CD14-positive monocyte (primary cell): ENCODE measurements at places on chromosomes 5 and 9. TPM values are rescaled to one million over a fixed set of nuclear protein-coding genes. Genes with fewer than 3 reads are reported as not detected.

Gene IL4
- not detected for polyA plus RNA-seq

Gene ZDHHC21
- 0.34 TPM for polyA plus RNA-seq

Gene PCA3
- 0.04 TPM in 1 of 2 replicates, not detected in the other for polyA plus RNA-seq

Gene TNC
- not detected in 2 replicates for polyA plus RNA-seq

Gene ZNF782
- 1.1 TPM for polyA plus RNA-seq

Gene SNX2
- 264 TPM for polyA plus RNA-seq

Gene KCNV2
- not detected for polyA plus RNA-seq

Gene TIMD4
- polyA plus RNA-seq = 0.14 TPM

Gene GAS1
- polyA plus RNA-seq = 0.20 TPM

Gene TBC1D13
- 16.0 and 16.8 TPM in 2 replicates for polyA plus RNA-seq

Gene HDHD3
- 11.6 and 12.0 TPM in 2 replicates for polyA plus RNA-seq

Gene PCDHGC3
- not detected in 2 replicates for polyA plus RNA-seq

Gene COL5A1
- 0.01 TPM in 2 replicates for polyA plus RNA-seq

Gene HMMR
- polyA plus RNA-seq = 0.29 TPM

Gene EQTN
- polyA plus RNA-seq = not detected

Gene NUTM2F
- polyA plus RNA-seq = not detected

Gene PCDHB3
- not detected in 2 replicates for polyA plus RNA-seq

Gene F2RL1
- 11.4 TPM for polyA plus RNA-seq

Gene MARCOL
- polyA plus RNA-seq = not detected in 2 replicates

Gene ENTREP1
- polyA plus RNA-seq = not detected

Gene NUDCD2
- 22.0 TPM for polyA plus RNA-seq

Gene PIP5KL1
- polyA plus RNA-seq = 0.39 and 0.41 TPM in 2 replicates

Gene C9
- not detected for polyA plus RNA-seq

Gene PTPRD
- polyA plus RNA-seq = not detected

Gene GZMA
- polyA plus RNA-seq = 0.34 TPM in 1 of 2 replicates, not detected in the other

Gene SLC22A4
- polyA plus RNA-seq = 7.2 TPM in 2 replicates

Gene C9orf153
- polyA plus RNA-seq = not detected

Gene RAB3C
- polyA plus RNA-seq = not detected

Gene TMOD1
- polyA plus RNA-seq = 0.59 TPM

Gene FBP2
- not detected for polyA plus RNA-seq

Gene PPP6C
- polyA plus RNA-seq = 8.7 and 20.0 TPM in 2 replicates

Gene GRIA1
- polyA plus RNA-seq = not detected

Gene SLC25A25
- 29.0 and 43.3 TPM in 2 replicates for polyA plus RNA-seq

Gene EDIL3
- not detected for polyA plus RNA-seq

Gene GPR151
- polyA plus RNA-seq = not detected

Gene SLC36A3
- not detected for polyA plus RNA-seq

Gene OR13C8
- not detected in 2 replicates for polyA plus RNA-seq

Gene MEGF10
- polyA plus RNA-seq = not detected in 2 replicates

Gene CD14
- polyA plus RNA-seq = 1,687 and 2,511 TPM in 2 replicates

Gene SEC61B
- 421 TPM for polyA plus RNA-seq

Gene PCDHGB7
- polyA plus RNA-seq = 0.03 and 0.04 TPM in 2 replicates

Gene PAPPA
- not detected for polyA plus RNA-seq

Gene PTGER4
- 64.3 TPM for polyA plus RNA-seq

Gene TMC1
- polyA plus RNA-seq = 0.16 TPM in 1 of 2 replicates, not detected in the other

Gene AJM1
- polyA plus RNA-seq = 0.10 TPM

Gene PCDHAC2
- polyA plus RNA-seq = not detected

Gene WNK2
- polyA plus RNA-seq = not detected

Gene PCDHGC5
- polyA plus RNA-seq = 0.03 TPM in 1 of 2 replicates, not detected in the other

Gene ROPN1L
- polyA plus RNA-seq = 1.1 and 1.5 TPM in 2 replicates

Gene OLFML2A
- polyA plus RNA-seq = not detected

Gene P4HA2
- polyA plus RNA-seq = 0.45 TPM

Gene OTP
- not detected for polyA plus RNA-seq
